Fibroblast of skin of right biceps (primary cell): ENCODE measurements at places on chromosomes 5 and 9.
A peak's percentile ranks its signal among the peaks of the same experiment; 100 is the strongest.

DNA sequence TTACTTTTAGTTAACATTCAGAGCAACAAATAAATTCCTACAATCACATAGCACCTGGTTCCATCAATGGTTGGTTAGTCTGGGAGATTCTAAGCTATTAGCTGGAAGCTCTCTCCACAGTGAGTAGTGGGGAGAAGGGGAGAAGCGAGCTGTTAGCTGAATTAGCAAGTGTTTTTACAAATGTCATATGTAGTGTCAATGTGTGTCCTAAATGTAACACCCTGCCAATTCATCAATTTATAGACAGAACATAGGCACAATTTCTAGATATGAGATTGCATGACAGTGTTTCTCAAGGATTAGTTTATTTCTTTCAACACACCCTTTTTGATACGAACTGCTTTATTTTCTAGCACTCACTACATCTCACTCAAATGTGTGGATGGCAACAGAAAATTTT lies 349.0 kb downstream of the PDE4D start:
- no peak for DNase-seq

GRCh38 chr5:53249529-53250200 lies 140.1 kb upstream of the MOCS2 start:
- DNase-seq = peak; percentile 94

DNA sequence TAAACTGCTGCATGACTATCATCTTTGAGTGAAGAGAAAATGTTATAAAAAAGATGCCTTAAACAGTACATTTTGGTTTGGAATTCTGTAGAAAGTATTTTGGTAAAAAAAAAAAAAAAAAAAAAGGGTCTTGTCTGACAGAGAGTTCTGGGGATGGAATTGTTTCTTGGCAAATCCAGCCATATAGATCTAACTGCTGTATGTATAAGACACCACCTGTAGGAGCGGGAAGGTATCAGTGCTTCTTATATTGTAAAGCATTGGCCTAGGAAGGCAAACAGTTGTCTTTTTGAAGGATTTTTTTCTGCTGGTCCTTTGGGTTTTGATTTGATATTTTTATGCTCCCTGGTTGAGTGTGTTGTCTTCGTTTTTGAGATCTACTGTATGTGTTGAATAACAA lies 2.8 kb downstream of the PURA start:
- no peak for DNase-seq

DNA sequence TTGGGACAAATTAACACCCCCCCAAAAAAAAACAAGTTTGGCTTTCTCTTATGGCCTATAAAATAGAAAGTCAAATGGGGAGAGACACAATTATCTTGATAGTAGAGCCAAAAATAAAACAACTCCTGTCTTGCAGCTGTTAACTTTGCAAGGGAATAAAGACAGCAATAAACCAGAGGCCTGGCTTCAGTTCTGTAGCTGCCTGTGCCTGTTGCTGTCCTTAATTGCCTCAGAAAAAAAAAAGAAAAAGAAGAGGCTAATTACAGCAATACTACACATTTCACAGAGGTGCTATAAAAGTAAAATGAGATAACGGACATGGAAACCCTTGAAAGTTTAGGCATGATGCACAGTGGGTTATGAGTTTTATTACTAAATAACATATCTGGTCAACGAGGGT lies 170.7 kb upstream of the IRX1 start:
- no peak for DNase-seq

DNA sequence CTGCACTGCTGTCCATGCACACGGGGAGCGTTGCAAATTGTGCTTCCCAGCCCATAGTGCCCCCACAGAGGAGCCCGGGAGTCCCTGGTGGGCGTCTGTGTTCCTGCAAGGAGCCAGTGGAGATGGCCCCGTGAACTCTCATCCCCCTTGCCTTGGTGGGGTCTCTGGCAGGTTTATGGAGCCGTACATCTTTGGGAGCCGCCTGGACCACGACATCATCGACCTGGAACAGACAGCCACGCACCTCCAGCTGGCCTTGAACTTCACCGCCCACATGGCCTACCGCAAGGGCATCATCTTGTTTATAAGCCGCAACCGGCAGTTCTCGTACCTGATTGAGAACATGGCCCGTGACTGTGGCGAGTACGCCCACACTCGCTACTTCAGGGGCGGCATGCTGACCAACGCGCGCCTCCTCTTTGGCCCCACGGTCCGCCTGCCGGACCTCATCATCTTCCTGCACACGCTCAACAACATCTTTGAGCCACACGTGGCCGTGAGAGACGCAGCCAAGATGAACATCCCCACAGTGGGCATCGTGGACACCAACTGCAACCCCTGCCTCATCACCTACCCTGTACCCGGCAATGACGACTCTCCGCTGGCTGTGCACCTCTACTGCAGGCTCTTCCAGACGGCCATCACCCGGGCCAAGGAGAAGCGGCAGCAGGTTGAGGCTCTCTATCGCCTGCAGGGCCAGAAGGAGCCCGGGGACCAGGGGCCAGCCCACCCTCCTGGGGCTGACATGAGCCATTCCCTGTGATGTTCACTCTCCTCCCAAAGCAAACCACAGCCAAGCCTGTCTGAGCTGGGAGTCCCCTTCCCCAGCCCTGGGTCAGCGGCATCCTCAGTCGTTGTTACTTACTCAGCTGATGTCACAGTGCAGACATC lies 3.1 kb downstream of the MRPS2 start:
- DNase-seq = no peak

DNA sequence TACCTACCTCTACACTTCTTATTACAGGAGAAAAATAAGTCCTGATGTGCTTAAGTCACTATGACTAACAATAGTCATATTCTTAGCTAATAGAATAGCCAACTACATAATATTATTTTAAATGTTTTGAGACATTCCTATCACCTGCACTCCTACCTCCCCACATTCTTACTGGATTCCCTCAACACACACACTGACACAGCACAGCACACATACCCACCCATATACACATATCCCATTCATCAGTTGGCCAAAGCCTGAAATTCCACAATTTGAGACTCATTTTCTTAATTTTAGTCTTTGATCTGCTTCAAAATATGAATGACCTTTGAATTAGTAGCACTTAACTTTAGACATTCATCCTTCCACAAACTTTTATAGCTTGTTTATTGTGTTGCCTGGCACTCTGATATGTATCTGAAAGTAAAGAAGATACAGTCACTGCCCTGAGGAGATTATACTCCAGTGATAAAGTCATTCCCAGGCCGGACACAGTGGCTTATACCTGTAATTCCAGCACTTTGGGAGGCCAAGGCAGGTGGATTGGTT lies 168.3 kb upstream of the RASA1 start:
- no peak for DNase-seq

DNA sequence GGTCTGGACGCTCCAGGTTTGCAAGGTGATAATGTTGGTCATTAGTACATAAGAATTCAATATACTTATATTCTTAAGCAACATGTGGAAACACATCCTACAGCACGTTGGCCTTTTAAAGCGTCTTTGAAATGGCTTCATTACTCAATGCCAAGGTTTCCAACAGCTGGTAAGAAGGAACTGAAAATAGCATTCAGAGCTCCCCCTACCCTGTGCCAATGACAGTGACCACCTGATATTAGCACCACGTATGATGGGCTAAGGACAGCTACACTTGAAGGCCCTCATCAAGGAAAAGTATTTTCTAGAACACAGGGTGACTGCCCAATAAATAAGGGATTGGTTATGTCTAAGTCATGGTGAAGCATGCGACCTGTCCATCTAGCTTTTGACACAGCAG lies 9.9 kb downstream of the ZNF622 start:
- no peak for DNase-seq

DNA sequence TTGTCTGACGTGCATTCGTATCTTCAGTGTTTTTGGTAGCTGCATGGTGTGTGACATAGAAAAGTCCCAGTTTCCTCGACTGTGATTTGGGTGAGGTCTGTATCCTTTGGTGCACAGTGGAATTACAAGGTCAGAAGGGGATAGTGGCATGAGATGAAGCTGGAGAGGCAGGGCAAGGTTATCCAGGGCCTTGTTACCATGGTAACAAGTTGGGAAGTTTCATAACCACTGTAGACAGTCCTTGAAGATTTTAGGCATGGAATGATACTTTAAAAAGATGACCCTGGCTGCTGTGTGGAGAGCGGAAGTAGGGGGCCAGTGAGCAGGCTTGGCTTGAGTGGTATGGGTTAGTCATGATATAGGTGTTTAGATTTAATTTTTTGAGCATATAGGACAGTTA lies 11.9 kb downstream of the EHMT1 start:
- DNase-seq = no peak

- DNase-seq = no peak
Observed at GRCh38 chr9:113417370-113417769, 6.8 kb downstream of the C9orf43 start.

- DNase-seq = no peak
Observed at GRCh38 chr9:134243778-134244467, 79.6 kb upstream of the RNU6ATAC start.

GRCh38 chr5:177410575-177410974 lies 1.2 kb upstream of the F12 start:
- DNase-seq = no peak

- DNase-seq = no peak
Observed at GRCh38 chr9:134546746-134547145, 94.9 kb upstream of the COL5A1 start.

DNA sequence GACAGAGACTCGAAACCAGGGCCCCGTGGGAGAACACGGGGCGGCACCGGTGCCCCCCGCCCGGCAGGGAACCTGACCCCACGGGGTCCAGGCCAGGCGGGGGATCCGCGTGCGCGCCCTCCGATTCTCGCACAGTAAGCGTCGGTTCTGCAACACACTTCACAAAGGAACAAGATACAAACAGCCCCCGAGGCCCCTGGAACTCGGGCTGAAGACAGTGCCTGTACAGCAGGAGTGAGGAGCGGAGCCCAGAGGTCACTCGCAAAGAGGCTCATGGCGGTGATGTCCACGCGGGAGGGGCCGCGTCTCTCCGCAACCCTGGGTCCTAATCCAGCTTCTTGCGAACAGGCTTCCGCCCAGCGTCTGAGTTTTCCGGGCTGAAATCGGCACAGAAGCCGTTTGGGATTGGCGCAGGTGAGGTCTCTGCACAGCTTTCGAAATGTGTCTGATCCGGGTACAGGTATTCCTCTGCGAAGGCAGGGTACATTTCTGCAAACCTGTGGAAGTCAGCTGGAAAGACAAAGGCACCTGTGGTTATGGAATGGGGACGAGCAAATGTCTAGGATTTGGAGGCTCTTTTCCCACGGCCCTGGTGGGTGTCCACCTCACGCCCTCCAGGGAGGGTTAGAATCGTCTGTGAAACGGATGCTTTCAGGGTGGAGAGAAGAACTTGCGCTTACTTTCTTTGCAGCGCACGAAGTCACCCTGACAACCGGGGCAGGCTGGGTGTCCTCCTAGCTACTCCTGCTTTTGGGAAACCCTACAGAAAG lies 18.3 kb upstream of the SLC6A3 start:
- no peak for DNase-seq

DNA sequence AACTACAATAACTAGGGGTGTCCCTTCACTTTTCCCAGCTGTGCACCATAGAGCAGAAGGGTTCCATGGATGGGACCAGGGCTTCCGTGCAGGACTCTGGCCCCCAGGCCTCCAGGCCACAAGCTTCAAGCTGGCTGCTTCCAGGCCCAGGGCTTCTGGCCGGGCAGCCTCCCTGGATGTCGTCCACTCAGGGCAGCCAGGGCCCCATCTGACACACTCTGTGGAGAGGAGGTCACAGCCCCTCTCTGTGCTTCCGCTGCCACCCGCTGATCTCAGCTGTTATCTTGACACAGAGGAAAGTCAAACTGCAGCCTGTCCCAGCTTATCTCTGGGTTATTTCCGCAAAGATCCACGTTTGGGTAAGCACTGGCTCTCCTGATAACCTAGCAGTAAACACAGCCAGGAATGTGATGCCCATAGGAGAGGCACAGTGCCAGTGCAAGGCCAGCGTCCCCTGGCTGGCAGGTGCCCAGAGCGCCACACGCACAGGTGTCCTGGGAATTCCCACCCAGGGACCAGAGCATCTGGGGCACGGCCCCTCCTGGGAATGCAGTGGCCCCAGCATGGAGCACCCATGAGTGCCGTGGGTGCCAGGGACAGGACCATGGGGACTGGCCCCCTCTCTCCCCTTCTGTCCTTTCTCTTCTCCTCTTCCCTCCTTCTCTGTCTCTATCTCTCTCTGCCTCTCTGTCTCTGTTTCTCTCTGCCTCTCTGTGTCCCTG lies 15.6 kb upstream of the SLC6A19 start:
- DNase-seq = no peak

DNA sequence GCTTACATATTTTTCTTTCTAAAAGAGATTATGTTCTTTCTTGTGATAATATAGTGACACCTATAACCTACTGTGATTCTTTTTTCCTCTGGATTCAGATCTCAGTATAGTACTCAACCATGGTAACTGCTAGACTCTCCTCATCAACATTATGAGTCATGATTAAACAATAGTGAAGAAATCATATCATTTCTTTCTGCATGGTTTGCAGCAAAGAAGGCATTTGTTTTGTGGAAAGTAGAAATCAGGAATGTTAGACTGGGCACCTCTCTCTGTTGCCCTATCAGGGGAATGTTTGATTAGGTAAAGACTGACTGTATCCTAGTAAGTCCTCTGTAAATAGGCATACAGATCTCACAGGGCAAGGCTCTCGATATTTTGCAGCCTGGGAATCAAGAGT lies 25.6 kb upstream of the SMC2 start:
- DNase-seq = no peak

GRCh38 chr9:4371108-4371507 lies 71.2 kb upstream of the GLIS3 start:
- DNase-seq = peak; percentile 93

DNA sequence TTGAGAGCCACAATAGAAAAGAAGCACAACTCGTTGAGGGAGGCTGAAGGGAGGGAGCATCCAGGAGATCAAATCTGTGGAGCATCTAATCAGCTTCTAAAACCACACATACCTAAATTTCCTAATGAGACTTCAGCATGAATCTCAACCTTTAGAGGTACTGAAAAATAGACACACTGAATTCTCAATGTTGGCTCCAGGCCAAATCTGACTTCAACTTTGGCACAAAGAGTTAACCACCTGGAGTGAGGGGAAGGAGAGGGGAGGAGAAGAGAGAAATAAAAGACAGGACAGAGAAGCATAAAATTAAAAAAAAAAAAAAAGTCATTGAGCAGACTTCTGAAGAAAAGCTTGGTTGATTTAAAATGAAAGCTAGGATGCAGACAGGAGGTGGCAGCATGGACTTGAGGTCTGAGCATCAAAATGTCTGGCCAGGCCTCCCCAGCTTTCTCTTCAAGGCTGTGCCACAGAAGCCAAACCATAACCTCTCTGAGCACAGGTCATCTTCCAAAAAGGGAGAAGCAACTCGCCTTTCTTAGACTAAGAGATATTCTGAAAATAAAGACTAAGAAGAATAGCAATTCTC lies 205.6 kb downstream of the DENND1A start:
- peak; percentile 44 for DNase-seq

- peak; percentile 89 for DNase-seq
Observed at GRCh38 chr5:72107131-72107900, at the start of gene MAP1B. MAP1B (plus strand) TSS chr5:72107475; CDS start chr5:72107532, 57 bp downstream.

GRCh38 chr9:89603767-89604665 lies 796 bp upstream of the GADD45G start:
- DNase-seq = peak; percentile 66

DNA sequence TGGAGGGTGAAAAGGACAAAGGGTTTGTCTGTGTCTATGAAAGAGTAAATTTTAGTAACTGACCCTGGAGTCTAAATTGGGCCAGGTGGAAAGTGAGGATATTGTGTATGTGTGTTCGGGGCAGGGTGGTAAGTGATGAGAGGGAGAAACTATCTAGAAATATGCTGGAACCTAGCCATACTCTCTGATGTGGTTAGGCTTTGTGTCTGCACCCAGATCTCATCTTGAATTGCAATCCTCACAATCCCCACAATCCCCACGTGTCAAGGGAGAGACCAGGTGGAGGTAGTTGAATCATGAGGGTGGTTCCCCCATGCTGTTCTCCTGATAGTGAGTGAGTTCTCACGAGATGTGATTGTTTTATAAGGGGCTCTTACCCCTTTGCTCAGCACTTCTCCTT lies 60.6 kb downstream of the COMMD10 start:
- DNase-seq = no peak
